ENCODE measurements at places on chromosomes 7 and 10.

- no peak for DNase-seq
Observed at GRCh38 chr10:84175436-84175835, 1.8 kb downstream of the GPR15LG start.

DNA sequence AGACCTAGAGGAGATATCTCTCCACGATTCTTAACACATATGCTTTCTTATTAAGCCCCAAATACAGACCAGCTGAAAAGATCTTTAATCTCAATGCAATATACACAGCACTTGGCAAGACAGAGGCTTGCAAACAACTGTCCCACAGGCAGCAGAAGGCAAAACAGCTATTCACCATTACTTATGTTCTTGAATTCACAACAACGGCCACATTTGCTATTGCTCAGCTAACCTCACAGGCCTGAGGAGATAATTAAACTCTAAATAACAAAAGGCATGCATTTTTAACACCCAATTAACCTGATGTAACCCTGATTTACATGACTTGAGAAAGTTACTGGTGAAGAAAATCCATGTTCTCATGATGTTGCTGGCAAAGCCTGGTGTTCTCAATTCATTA is 216.4 kb downstream of the CRPPA start:
- DNase-seq = no peak

GRCh38 chr10:25112016-25112415 is 62.8 kb upstream of the GPR158 start:
- no peak for DNase-seq

GRCh38 chr10:43250615-43251418 is 16.0 kb downstream of the RASGEF1A start:
- no peak for DNase-seq

- DNase-seq = no peak
Observed at GRCh38 chr10:110698782-110699201, 54.7 kb downstream of the RBM20 start.

- DNase-seq = no peak
Observed at GRCh38 chr7:38127216-38128207, 50.5 kb upstream of the STARD3NL start.

GRCh38 chr10:80488539-80489066 is 34.5 kb downstream of the TSPAN14 start:
- DNase-seq = no peak
